ENCODE measurements at places on chromosomes 12 and 14.

- peak; percentile 58 for DNase-seq
Measured at GRCh38 chr12:1093166-1093751, 102.2 kb downstream of the ERC1 start.

DNA sequence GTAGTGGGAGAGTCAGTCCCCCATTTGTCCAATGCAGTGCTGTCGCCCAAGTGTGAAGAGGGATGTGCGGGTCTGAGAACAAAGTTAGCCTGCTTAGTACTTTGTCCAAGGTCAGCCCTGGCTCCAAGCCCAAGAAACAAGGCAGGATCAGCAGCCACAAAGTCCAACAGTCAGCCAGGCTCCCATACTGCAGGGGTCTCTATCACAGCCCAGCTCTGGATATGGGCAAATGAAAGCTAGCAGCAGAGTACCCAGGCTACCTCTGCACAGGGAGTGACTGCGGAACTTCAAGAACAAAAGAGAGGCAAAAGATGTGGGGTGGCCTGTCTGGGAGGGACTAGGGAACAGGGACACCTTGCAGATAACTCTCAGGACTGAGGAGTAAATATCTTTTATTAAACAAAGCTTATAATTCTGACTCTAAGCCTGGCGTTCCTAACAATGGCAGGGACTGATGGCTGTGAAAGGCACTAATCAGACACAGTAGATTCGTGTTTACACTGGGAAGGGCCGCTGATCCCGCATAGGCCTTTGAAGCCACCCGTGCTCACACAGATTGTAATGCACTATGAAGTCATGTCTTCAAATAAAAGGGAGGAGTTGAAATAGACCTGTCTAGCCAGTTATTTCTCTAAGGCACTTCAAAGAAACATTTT, 91.0 kb upstream of the EEA1 start:
- no peak for DNase-seq

DNA sequence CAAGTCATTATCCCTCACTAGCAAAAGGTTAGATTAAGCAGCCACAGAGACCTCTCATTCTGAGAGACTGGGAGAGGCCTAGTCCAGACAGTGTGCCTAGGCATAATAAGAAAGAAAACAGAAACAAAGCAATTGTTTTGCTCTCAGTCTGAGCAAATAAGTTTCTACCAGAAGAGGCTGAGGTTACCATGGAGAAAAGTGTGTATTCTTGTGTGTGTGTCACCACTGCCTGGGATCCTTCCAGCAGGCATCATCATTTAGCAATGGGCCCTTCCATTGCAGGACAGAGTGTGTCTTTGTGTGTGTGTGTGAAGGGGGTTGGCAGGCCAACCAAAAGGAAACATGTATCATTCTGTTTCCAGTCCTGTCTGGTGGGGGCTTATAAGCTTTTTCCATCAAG, 3.7 kb downstream of the EFS start:
- no peak for DNase-seq

DNA sequence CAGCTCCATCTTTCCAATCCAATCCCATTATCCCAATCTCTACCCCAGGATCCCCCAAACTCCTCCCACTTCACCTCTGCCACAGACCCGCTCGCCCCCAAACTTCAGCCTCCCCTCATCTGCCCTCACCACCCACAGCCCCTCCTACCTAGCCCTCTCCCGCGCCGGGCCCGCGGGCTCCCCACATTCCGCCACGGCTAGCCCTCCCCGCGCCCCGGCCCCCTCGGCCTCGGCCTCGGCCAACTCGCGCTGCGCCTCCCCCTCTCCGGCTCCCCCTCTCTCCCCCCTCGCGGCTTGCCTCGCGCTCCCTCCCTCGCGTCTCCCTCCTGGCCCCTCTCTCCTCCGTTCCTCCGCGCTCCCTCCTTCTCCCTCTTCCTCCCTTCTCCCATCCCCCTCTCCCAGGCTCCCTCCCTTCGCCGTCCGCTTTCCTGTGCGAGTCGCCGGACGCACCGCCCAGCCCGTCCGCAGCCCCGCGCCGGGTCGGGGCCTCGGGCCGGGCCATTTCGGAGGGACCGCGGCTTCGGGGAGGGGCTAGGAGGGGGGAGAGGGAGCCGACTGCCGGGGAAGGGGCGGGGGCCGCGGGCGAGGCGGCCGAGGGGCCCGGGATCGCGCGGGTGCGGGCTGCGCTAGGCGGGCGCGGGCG, at the start of gene ATN1:
ATN1 (plus strand) TSS at position 581 of the 643 bp plus-strand sequence. CDS start 6,043 bp downstream, outside the sequence.
- DNase-seq: peak; percentile 83

DNA sequence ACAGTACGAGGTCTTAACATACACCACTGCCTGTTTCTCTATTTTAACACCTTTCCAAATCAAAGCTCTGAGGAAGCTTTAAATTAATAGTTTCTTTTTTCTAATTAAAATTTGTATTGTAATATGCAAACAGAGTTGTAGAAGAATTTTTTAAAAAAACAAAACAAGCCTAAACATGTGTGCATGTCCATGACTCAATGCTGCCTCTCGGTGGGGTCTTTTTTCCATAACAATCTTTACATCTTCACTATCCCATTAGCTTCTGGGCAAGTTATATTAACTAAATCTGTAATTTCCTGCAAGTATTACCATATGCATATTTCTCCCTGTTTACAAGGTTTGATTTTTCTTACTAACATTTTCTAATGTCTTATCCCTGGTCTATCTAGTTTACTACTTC, 143.9 kb upstream of the NAV3 start:
- no peak for DNase-seq

DNA sequence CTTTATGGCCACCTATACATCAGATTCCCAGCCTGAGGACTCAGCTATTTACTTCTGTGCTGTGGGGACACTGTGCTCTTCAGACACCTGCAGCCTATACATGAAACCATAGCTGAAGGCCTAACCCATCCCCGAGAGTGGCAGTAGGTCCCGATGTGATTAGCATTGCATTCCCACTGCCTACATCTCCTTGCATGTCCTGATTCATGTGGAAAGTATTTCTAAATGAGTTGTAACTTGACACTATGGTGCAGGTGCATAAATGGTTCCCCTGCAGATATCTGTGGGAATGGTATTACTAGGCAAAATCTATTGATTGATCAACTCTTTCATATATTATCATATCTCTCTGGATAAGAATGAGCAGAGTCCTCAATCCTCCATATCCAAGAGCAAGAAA, 433.5 kb downstream of the DAD1 start:
- no peak for DNase-seq

GRCh38 chr14:100605230-100605629, 18.0 kb upstream of the BEGAIN start:
- DNase-seq: no peak

DNA sequence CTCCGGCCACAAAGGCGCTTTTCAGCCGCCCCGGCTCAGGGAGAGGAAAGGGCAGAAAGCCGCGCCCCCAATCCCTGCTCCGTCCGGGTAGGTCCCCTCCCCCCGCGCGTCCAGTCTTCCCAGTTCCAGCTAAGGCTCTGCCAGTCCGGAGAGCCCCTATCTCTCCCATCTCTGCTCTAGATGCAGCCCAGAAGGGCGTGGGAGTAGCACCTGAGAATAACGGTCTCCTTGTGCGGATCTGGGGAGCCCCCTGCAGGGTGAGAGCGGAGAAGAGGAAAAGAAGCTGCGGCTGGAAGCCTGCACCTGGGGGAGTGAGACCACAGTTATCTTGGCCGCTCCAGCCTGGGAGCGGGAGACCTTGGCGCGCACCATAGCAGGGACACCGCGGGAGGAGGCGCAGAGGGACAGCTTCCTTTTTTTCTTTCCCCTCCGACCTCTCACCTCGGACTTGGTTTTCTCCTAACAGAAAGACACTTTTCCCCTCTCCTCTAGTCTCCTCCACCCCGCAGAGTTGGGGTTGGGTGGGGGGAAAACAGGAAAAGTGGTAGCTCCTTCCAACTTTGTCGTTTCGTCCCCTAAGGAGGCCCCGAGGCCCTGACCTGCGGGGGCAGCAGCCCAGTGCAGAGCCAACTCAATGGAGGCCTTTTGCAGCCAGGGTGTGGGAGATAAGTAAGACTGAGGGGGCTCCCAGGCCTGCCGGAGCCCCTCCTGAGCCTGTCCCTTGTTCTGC, 2.4 kb downstream of the DHH start:
- DNase-seq: peak; percentile 63

DNA sequence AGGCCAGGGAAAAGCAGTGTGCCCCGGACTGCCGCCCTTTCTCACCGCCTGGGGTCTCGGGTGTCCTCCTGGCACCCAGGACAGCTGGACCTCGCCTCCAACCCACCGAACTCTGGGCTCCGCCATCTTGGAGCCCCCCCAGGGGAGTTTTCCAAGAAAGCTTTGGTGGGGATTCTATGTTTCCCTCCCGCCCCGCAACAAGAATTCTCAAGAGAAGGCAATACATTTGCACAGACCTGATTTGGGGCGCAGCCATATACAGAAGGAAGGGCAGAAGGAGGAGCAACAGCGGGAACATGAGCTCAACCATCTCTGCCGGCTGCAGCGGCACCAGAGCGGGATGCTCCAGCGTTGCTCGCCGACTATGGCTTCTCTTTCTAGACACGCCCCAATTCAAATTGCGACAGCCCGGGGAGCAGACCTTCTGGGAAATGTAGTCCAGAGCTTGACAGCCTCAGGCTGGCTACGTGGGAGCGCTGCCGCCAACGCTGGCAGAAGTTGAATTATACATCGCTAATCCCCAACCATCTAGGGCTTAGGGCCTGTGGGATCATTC, at the start of gene RDH11:
RDH11 (minus strand) TSS at position 371 of the 556 bp plus-strand sequence; CDS start at position 310, 61 bp downstream.
- peak; percentile 90 for DNase-seq

DNA sequence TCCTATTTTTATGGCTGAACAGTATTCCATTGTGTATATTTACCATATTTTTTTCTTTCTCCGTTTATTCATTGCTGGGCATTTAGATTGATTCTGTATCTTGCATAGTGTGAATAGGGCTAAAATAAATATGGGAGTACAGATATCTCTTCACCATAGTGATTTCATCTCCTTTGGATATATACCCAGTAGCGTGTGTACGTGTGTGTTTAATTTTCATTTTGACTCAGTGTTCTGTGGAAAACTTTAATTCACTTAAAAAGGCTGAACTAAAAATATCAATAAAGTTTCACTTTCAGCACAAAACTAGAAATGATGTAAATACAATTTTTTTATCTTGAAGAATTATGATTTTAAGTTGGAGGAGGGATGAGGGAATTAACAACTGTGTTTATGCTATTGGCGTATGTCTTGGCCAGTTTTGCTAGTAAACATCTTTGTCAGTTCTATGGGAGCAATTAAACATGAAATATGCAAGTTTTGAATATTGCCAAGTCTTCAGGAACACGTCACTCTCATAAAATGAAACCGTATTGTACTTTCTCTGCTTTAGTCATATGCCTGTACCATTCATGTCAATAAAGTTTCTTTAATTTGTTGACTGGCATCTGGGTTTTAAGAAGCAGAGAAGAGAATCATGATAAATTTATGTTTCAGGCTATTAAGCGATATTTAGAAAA, 99.8 kb downstream of the PTGER2 start:
- no peak for DNase-seq

- DNase-seq: no peak
Measured at GRCh38 chr14:52879958-52880357, 70.9 kb downstream of the FERMT2 start.

GRCh38 chr14:75186953-75187352, 10.5 kb upstream of the TMED10 start:
- DNase-seq: no peak

GRCh38 chr14:33019346-33019745, 80.7 kb downstream of the NPAS3 start:
- no peak for DNase-seq

- no peak for DNase-seq
Measured at GRCh38 chr12:21992823-21993222, 51.6 kb upstream of the ABCC9 start.

DNA sequence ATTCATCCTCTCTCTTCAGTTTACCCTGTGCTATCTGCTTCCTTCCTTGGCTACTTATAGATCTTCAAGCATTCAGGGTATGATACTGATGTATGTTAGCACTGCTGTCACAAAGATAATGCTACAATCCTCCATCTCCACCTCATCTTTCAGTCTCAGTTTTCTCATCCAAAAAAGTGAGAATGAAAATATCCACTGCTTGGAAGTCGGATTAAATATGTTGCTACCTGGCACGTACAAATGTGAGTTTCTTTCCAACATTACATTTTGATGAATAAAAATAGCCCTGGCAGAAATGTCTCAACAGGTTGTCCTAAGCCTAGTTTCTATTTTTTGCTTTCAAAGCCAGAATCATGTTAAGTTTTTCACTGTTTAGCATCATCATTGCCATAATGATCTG, 149.9 kb downstream of the PTPN11 start:
- no peak for DNase-seq

- DNase-seq: no peak
Measured at GRCh38 chr14:93089521-93090269, 26.0 kb downstream of the ITPK1 start.

DNA sequence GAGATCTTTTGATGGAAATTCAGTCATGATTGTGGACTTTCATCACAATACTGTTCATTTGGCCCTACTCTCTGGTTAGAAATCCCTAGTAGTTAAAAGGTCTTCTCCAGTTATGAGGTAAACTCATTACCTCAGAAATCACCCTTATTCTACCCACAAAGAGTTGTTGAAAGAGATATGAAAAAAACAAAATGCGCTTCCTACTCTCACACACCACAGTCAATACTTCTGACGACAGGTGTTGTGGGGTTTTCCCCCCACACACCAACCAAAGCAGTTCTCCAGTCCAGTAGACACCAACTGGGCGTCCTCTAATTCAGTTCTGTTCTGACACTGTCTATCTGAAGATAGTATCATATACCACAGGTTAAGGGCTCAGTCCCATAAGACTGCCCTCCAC, 54.9 kb downstream of the TRMT5 start:
- no peak for DNase-seq

GRCh38 chr14:77175843-77176242, 5.8 kb upstream of the TMEM63C start:
- DNase-seq: no peak

DNA sequence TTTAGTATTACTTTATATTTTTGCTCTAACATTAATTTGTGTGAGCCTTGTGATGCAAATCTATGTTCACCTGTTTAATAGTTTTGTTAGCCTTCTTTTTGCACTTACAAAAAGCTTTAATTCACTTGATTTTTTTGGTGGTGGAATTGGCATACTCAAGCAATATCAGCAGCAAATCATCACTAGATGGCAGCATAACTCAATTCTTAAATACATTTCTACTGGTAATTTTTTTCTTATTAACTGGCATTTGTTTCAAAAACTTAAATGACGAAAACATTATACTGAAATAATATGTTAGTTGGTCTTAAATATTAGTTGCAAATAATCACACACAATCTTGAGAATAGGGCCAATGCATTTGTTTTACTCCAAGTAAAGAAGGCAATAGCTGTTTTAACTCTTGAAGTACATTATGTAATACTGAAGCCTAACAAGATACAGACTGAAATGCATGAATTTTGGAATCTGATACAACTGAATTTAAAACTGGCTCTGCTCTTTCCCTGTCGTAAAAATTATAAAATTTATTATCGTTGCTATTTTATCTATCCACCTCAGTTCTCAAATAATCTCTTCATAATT, 151.5 kb downstream of the ATXN7L3B start:
- DNase-seq: no peak

DNA sequence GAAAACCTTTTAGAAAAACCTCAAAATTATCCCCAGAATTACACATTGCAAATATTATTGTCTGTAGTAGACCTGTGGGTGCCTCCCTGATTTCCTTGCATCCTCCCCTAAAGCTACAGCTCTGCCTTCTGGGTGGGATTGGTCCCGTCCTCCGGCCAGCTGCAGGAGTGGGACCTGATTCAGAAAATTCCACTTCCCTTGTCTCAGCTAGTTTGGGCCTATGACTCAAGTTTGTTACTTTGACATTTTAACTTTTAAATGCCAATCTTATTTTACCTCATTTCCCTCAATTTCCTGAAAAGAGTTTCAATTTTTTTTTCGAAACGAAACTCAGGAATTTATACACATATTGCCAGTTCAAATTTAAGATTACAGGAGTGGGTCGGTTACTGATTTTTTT, 13.2 kb upstream of the SLC41A2 start:
- DNase-seq: no peak
